ENCODE measurements at places on chromosomes 2 and 18.
A peak's percentile ranks its signal among the peaks of the same experiment; 100 is the strongest.

GRCh38 chr2:155382776-155383175 is 684.3 kb downstream of the KCNJ3 start:
- no peak for DNase-seq

DNA sequence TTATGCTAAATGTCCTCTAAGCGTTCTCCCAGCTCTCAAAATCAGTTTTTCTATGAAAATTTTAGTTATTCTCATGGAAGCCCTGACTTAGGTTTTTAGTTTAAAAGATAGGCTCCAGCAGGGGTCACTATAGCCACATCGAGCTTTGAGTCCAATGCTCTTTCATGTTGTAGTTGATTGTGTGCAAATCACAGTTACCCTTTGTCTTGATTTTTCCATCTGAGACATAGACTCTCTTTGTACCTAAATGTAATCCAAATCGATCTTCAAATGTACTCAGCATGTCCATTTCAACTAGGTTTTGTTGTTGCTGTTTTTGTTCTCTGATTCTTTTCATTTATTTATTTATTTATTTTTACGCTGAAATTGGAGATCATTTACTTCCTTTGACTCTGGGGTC is 26.4 kb upstream of the MSTN start:
- peak; percentile 81 for DNase-seq

- DNase-seq: no peak
These were observed 25.8 kb upstream of the ZNF397 start for GRCh38 chr18:35215026-35215425.

DNA sequence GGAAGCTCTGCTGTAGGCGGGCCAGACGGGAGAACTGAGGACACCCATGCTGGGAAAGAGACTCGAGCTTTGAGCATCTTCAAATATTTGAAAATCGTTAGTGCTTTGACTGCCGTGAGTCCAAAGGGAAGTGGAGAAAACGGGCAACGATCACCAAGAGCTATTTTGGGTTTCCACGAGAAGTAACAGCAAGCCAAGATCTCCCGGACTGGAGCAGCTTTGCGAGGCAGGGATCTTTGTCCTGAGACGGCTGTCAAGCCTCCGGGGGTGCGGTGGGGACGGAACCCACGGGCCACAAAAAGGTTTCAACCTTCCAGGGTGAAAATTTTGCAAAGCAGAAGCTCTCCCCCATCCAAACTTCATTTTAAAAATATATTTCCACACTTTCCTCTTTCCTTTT is 195.8 kb downstream of the NDUFA10 start:
- DNase-seq: no peak

- no peak for DNase-seq
These were observed 184.1 kb upstream of the GLI2 start for GRCh38 chr2:120551522-120551921.

All from astrocyte of the spinal cord (primary cell).